ENCODE measurements at places on chromosomes 3 and 15. TPM values are rescaled to one million over a fixed set of nuclear protein-coding genes. Genes with fewer than 3 reads are reported as not detected.

The ACSBG1 gene
- 1.9 TPM for total RNA-seq

The ADGRG7 gene
- not detected for total RNA-seq

The STX19 gene
- total RNA-seq: not detected

The TIPARP gene
- 36.8 TPM for total RNA-seq

DNA sequence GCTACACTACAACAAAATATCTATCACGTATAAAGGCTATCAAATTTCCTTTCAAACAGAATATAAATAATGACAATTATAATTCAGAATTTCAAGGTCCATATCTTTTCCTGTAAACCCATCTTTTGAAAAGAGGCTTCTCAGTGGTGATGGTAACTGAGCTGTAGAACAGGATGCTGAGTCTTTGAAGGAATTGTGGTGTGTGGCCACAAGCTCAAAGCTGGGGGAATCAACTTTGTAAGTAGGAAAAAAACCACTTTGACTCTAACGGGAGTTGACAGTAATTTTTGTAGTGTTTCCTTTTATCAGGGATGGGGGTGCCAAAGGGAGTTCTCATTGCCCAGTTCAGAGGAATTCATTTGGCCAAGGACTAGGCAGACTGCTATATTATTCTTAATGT is 13.3 kb upstream of the ZCWPW2 start:
- DNase-seq: no peak
- H3K27ac ChIP-seq: no peak overlapping the region
- no peaks in the 10 kb centered on the region for H3K36me3 ChIP-seq
- H3K27me3 ChIP-seq: no peaks in the 10 kb centered on the region
- no peaks in the 10 kb centered on the region for H3K4me1 ChIP-seq

- no peaks in the 10 kb centered on the region for H3K4me1 ChIP-seq
- no peaks in the 10 kb centered on the region for H3K27me3 ChIP-seq
- no peak overlapping the region for H3K4me3 ChIP-seq
- DNase-seq: no peak
These were observed 78.5 kb upstream of the SMAD3 start for GRCh38 chr15:66986951-66987350.

DNA sequence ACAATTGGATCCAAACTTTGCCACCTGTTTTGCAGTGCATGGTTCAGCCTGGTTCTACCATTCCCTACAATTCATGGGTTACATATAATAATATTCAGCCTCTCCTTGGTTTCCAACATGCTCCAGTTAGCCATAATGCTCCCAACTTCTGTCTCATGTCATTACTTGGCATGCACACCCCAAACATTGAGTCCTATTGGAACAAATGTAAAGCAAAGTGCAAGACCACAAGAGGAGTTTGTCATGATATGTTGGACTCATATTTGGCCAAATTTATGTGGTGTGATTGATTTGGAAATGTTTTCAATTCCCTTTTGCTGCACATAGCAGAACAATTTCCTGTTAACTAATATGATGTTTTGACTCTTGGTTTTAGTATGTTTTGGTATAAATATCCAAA is 50.2 kb downstream of the KCNAB1 start:
- no peak overlapping the region for H3K27ac ChIP-seq
- no peaks in the 10 kb centered on the region for H3K27me3 ChIP-seq
- DNase-seq: no peak
- H3K4me1 ChIP-seq: no peaks in the 10 kb centered on the region
- no peak overlapping the region for H3K4me3 ChIP-seq

DNA sequence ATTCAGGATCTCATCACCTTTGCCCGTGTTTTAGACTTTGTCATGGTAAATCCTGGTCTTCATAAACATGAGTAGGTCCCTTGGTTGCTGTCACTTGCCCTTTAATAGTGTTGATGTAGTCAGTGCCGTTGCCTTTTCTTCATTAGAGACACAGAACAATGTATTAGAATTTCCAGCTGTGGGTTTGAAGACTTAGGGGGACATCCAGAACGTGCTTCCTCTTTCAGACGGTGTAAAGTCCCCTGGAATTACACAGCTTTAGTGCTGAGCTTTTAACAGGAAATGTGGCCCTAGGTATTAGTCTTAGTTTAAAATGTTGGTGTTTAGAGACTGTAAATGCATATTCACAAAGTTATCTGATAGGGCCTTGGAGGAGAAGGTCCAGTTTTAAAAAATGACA is 8.8 kb upstream of the LRCH3 start:
- DNase-seq: no peak
- H3K27me3 ChIP-seq: no peaks in the 10 kb centered on the region
- H3K4me3 ChIP-seq: no peak overlapping the region
- H3K27ac ChIP-seq: no peak overlapping the region
- H3K36me3 ChIP-seq: peaks cover 44% of the 10 kb centered on the region

- H3K27ac ChIP-seq: no peak overlapping the region
- H3K4me1 ChIP-seq: no peaks in the 10 kb centered on the region
- H3K27me3 ChIP-seq: no peaks in the 10 kb centered on the region
- no peak for DNase-seq
- no peaks in the 10 kb centered on the region for H3K36me3 ChIP-seq
These were observed 171.9 kb downstream of the SYNPR start for GRCh38 chr3:63450023-63450422.

DNA sequence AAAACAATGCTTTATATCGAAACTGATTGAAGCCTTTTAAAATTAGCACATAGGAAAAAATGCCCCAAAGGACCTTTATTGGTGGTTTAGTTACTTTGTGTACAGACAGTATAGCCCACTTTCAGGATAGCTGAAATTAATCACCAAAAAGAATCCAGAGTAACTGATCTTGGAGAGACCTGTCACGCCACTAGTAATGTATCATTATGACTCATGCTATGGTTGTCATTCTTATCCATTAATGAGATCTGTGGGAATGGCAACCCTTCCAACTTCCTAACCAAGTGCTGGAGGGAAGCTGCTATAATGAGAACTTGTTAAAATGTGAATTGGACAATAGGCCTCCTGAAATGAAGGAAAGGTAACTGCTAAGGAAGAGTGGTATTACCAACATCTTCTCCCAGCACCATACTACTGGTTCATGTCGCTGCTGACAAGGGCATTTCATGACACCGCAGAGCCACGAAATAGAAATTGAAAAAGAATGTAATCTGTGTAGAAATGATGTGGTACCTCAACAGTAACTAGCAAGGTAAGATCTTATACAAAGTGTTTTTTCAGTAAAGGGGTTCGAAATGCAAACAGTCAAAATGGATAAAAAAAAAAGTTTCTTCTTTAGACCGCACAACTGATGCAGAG is 7.1 kb upstream of the EMC4 start:
- H3K27ac ChIP-seq: no peak overlapping the region
- no peaks in the 10 kb centered on the region for H3K27me3 ChIP-seq
- H3K36me3 ChIP-seq: no peaks in the 10 kb centered on the region
- H3K4me3 ChIP-seq: no peak overlapping the region
- H3K4me1 ChIP-seq: no peaks in the 10 kb centered on the region
- no peak for DNase-seq

DNA sequence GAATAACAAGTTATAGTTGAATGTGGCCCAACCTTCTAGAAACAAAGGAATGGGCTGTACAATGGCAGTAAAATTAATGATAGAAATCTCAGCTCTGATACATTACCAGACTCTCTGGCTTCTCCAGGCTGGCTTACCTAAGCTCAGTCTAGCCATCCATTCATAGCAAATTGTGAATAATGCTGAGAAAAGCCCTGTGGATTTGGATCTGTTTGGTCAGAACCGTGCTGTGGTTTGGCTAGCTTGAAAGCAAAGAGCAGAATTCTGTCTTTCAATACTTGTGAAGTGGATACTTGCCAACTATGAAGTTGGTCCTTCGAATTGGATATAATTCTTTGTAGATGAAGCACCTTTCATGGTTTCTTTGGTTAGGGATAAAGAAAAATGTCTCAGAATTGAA is 199.1 kb downstream of the EPHA3 start:
- H3K36me3 ChIP-seq: no peaks in the 10 kb centered on the region
- no peak overlapping the region for H3K4me3 ChIP-seq
- DNase-seq: no peak
- no peaks in the 10 kb centered on the region for H3K27me3 ChIP-seq
- no peaks in the 10 kb centered on the region for H3K4me1 ChIP-seq
- no peak overlapping the region for H3K27ac ChIP-seq

GRCh38 chr3:5002174-5002870 is 23.1 kb downstream of the BHLHE40 start:
- H3K36me3 ChIP-seq: no peaks in the 10 kb centered on the region
- H3K4me1 ChIP-seq: no peaks in the 10 kb centered on the region
- no peak overlapping the region for H3K27ac ChIP-seq
- no peak for DNase-seq
- H3K27me3 ChIP-seq: no peaks in the 10 kb centered on the region

DNA sequence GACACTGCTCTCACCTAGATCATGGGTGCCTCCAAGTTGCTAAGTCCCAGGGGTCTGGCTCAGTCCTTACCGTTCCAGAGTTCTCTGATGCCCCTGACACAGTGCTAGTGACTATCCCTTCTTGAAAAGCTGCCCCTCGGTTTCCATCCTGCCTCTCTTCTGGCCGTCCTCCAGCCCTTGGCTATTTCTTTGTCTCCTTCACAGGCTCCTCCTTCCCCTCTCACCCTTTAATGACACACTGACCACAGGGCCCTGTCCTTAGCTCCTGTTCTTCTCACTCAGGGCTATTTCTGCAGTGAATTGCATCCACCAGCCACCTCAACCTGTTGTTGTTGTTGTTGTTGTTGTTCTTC is 31.1 kb downstream of the SLC28A1 start:
- no peak overlapping the region for H3K4me3 ChIP-seq
- peak overlapping the region; percentile 80 for H3K27ac ChIP-seq
- H3K27me3 ChIP-seq: no peaks in the 10 kb centered on the region
- DNase-seq: no peak
- peaks cover 54% of the 10 kb centered on the region for H3K4me1 ChIP-seq
- no peaks in the 10 kb centered on the region for H3K36me3 ChIP-seq

DNA sequence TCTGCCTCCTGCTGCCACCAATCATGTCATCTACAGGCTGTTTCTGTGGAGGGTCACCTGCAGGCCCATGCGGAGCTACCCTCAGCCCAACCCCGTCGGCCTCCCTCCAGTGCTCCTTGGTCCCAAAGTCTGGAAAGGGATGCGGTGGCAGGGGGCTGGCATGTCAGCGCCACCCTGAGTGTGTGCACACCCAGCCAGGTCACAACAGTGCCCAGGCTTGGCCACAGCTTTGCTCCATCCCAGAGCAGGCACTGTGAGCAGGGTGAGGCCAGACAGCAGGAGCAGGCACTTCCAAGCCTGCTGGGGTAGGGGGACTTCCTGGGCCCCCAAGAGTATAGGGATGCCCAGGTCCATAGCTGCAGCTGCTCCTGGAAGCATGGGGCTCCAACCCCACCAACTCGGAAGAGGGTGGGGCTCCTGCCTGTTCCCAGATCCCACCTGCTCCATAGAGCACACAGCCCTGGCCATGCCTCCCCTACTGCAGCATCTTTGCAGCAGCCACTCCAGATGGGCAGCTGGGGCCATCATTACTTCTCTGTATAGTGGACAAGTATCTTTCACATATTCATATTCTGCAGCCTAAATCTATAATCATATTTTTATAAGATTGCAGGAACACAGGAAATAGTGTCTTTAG is 109.3 kb downstream of the CBLB start:
- no peaks in the 10 kb centered on the region for H3K27me3 ChIP-seq
- no peak overlapping the region for H3K4me3 ChIP-seq
- no peaks in the 10 kb centered on the region for H3K4me1 ChIP-seq
- no peak for DNase-seq

DNA sequence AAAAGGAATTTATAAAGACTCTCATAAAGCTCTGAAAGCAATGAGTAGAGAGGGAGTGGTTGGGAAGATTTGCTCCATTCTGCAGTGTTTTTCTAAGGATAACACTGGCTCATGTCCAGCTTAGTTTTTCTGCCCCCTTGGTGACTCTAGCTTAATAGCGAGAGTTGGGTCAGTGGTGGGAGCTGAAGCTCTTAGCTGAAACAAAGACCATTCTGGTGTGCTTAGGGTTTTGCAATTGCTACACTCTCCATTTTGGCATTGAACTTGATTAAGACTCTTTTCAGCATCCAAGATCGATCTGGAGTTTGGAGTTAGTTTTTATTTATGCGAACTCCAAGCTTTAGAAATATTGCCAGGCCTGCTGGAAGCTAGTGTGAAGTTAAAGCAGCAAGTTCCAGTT is 98.0 kb downstream of the ATG7 start:
- H3K36me3 ChIP-seq: peaks cover under 1% of the 10 kb centered on the region
- no peak overlapping the region for H3K27ac ChIP-seq
- H3K4me3 ChIP-seq: no peak overlapping the region
- peaks cover 19% of the 10 kb centered on the region for H3K4me1 ChIP-seq
- no peak for DNase-seq

DNA sequence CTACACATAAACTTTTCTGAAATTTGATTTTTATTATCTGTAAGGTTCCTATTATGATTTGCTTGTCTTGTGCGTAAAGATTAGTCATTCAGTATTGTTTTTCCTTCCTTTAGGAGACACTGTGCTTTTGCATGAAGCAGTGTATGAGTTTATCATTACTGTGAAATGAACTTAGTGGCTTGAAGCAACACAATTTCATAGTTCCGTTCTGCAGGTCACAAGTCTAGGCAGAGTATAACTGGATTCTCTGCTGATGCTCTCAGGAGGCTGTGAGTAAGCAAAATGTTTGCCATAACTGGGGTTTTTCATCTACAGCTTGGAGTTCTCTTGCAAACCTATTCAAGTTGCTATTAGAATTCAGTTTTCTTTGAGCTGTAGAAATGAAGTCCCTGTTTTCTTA is 1136.1 kb downstream of the OTOL1 start:
- no peak for DNase-seq
- no peak overlapping the region for H3K27ac ChIP-seq
- no peaks in the 10 kb centered on the region for H3K4me1 ChIP-seq
- H3K36me3 ChIP-seq: no peaks in the 10 kb centered on the region

DNA sequence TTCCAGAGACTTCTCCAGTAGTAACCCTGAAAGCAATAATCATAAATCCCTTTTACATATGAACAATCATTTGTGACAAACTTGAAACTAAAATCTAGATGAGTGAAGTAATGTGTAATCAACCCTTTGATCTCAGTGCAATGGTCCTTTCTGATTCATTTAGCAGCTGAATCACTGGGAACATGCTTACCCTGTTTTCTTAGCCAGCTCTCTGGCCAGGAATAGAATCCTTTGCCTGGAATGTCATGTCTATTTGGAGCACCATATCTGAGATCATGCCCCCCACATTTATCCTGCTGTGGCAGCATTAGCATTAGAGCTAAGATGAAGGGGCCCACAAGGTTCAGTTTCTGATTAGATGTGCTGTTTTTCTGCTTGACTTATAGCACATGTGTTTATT is 309.8 kb downstream of the OXSM start:
- H3K4me1 ChIP-seq: no peaks in the 10 kb centered on the region
- H3K4me3 ChIP-seq: no peak overlapping the region
- no peaks in the 10 kb centered on the region for H3K27me3 ChIP-seq
- H3K27ac ChIP-seq: no peak overlapping the region
- no peaks in the 10 kb centered on the region for H3K36me3 ChIP-seq

- no peaks in the 10 kb centered on the region for H3K36me3 ChIP-seq
- no peaks in the 10 kb centered on the region for H3K4me1 ChIP-seq
- no peaks in the 10 kb centered on the region for H3K27me3 ChIP-seq
These were observed 43.7 kb downstream of the ZBTB11 start for GRCh38 chr3:101633186-101633585.

GRCh38 chr3:142912402-142913172 is 23.7 kb upstream of the PCOLCE2 start:
- H3K4me3 ChIP-seq: no peak overlapping the region
- no peaks in the 10 kb centered on the region for H3K36me3 ChIP-seq
- no peak for DNase-seq
- H3K4me1 ChIP-seq: no peaks in the 10 kb centered on the region
- no peaks in the 10 kb centered on the region for H3K27me3 ChIP-seq

Data from adrenal gland (tissue), 19 donors.